NCI-H446 treated with DMSO at 0.1 percent for 48 hours (cell line): ENCODE measurements at places on chromosomes 6 and 20.
A peak's percentile ranks its signal among the peaks of the same experiment; 100 is the strongest.

DNA sequence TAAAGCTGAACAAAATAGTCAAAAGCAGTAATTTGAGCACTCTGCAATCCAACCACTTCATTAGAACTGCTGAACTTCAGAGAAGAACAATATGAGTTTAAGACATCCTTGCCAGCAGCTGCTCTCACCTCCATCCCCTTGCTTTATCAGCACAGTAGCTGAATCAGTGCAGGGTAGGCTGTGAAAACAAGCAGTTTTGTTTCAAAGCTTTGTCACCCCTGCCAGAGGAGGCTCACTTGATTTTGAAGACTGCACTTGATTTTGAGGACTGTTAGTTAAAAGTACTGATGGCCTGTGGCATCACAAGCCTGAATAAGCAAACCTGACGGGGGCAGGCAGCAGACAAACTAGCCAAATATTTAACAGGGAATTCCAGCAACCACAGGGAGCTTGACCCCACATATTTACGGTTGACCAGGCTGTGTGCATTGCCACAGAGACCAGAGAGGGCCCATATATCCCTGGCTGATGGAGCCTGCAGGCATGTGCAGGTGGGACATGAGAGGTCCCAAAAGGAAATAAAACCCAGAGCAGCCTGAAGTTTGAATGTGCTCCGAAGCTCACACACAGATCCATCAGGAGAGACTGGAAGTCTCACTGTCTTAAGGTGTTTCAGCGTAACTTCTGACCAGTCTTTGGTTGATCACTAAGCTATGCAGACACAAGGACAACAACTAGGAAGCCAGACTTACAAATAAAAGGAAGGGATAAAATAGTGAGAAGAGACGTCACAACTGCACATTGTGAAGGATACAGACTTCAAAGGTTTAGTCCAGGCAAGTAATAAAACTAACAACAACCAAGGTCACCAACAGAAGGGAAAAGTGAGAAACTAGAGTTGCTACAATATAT is 97.4 kb downstream of the PDSS2 start:
- no peak for DNase-seq

- DNase-seq = no peak
Observed at GRCh38 chr20:35600993-35601973, 14.3 kb upstream of the SPAG4 start.

GRCh38 chr20:49568278-49569151 is 578 bp upstream of the PTGIS start:
- no peak for DNase-seq

GRCh38 chr6:110356778-110357177 is 1.4 kb downstream of the METTL24 start:
- DNase-seq = no peak

DNA sequence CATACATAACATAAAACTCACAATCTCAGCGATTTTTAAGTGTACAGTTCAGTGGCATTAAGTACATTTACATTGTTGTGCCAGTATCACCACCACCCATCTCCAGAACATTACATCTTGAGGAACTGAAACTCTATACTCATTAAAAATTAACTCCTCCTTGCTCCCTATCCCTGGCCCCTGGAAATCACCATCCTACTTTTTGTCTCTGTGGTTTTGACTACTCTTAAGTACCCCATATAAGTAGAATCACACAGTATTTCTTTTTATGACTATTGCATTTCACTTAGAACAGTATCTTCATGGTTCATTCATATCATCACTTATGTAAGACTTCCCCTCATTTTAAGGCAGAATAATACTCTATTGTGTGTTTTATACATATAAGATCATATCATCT is 1108.1 kb downstream of the GRIK2 start:
- no peak for DNase-seq

DNA sequence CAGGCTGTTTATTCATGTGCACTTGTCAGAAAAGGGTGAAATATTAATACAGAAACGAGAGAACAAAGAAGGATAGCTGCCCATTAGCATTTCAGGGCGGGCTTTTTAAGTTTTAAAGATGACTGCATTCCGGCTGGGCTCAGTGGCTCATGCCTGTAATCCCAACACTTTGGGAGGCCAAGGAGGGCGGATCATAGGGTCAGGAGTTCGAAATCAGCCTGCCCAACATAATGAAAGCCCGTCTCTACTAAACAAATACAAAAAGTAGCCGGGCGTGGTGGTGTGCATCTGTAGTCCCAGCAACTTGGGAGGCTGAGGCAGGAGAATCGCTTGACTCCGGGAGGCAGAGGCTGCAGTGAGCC is 130.5 kb downstream of the HFE start:
- no peak for DNase-seq

DNA sequence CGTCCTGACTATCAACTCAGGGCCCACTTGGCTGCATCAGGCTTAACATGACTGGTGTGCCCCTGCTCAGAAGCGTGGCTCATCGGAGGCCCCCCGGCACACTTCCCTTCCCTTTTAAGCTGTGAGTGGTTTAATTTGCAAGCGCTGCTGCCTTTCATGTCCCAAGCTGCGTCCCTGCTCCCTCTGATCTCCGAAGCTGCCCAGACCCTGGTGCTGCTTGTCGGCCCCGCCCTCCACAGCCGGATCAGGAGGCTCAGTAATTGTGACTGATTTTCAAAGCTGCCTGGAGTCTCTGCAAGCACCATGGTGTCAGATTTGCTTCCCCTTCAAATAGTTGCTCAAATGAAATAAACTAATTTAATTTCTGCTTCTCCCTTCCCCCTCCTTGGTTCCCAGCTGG is 71.1 kb downstream of the CDH22 start:
- no peak for DNase-seq

DNA sequence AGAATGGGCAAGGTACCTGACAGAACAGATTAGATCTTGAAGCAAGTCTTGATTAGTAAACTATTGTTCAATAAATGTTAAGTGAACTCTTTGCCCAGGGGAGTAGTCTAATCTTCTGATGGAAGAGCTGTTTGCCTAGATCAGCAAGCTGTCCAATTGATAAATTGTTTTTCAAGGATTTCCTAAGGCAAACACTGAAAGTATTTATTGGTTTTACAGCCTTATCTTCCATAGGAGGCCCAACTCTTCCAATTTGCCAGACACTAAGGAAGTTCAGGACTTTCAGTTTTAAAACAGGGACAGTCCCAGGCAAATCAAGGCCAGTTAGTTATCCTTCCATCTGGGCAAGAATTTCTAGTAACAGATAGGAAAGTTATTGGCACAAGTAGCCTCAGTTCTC is 1.8 kb upstream of the C6orf163 start:
- DNase-seq = no peak

DNA sequence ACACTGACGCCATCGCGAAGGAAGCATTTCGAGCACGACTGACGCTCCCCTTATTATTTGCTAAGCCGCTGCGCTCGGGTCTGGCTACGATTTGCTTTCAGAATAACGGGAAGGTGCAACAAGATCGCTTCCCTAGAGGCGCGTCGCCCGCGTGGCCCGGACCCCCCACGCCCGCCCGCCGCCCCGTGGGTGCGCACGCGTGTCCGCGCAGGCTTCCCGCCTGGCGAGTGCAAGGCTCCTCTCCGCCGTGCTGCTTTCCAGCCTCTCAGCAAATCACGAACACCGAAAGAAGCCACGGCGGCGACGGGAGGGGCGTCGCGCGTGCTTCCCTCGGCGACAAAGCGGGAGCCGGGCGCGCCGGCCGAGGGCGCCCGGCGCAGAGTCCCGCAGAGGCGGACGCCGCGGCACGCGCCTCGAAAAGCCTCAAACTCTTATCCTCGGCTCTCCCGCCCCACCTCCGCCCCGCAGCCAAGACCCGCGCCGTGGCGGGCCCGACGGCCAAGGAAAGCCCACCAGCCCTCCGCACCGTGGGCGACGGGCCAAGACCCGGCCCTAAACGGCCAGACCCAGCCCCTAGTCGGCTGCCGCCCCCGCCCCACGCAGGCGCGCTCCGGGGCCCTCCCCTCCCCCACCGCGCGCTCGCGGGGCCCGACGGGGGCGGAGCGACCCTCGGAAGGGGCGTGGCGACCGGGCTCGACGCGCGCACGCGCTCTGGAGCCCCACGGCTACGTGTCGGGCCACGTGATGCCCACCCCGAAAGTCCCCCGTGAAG is 987 bp upstream of the QKI start:
- DNase-seq = peak; percentile 51

- no peak for DNase-seq
Observed at GRCh38 chr20:1950836-1951235, 43.0 kb downstream of the PDYN start.

DNA sequence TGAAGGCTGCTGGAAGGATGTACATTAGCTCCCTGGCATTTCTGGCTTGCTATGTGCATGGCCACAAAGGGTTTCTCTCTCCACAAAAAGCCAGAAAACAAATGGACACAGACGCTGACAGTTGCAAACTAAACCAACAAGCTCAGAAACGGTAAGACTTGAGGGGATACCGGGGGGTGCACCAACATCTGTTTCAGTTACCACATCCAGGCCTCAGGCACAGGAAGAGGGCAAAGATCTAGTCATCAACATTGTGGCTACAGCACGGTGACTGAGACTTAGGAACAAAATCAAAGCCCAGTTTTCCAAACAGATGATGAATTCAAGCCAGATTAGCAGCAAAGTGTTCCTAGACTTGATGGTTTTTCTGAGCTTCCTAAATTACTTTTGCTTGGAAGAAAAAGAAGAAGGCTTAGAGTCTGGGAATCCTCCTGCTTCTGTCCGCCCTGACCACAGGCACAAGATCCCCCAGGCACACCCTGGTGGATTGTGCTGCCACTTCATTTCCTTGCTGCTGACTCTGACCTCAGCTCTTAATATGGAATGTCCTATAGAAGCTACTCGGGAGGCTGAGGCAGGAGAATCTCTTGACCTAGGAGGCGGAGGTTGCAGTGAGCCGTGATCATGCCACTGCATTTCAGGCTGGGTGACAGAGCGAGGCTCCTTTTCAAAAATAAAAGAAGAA is 54.2 kb upstream of the ADGRF1 start:
- DNase-seq = no peak

DNA sequence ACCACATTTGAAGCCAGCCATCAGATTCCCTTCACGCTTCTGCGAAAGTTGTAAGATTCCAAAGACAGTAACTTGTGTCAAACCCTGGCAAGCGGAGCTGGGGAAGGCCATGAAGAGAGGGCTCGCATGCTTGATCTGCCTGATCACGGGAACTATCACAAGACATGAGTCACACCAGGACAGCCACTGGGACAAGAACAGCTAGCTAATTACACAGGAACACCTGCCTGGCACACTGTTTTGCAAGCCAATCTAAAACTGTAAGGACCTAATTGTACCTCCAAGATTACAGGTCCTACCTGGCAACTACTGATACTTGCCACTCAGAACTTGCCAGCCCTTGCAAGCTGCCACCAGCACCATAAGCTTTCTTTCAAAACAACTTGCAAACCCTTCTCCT is 289.3 kb downstream of the KIF16B start:
- DNase-seq = peak; percentile 5

GRCh38 chr20:38194971-38195504 is 30.0 kb upstream of the TGM2 start:
- DNase-seq = no peak

DNA sequence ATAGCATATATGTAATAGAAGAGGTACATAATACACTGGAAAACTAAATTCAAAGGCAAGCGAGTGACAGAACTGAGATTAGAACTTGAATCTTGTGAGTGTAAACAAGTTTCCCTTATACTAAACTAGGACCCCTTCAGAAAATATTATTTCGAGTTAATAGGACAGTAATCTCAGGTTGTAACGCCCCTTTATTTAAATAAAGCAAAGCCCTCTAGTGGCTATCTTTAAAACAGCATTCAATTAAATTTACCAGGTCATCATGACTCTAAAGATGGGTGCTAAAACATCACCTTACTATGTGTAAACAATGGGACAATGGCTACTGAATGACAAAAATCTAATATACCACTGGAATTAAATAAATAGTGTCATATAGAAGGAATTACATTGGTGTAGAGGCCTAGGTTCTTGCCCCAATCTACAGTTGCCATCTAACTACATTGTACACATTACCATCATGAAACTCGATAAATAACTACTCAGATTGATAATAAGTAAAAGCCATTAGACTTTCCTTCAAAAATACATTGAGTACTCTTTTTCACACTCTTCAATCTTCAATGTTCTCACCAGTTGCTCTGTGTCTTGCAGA is 255.4 kb upstream of the IRAK1BP1 start:
- DNase-seq = no peak

- DNase-seq = no peak
Observed at GRCh38 chr6:143673669-143674068, 4.1 kb upstream of the PHACTR2 start.

GRCh38 chr6:16503241-16503775 is 258.0 kb downstream of the ATXN1 start:
- DNase-seq = peak; percentile 18

DNA sequence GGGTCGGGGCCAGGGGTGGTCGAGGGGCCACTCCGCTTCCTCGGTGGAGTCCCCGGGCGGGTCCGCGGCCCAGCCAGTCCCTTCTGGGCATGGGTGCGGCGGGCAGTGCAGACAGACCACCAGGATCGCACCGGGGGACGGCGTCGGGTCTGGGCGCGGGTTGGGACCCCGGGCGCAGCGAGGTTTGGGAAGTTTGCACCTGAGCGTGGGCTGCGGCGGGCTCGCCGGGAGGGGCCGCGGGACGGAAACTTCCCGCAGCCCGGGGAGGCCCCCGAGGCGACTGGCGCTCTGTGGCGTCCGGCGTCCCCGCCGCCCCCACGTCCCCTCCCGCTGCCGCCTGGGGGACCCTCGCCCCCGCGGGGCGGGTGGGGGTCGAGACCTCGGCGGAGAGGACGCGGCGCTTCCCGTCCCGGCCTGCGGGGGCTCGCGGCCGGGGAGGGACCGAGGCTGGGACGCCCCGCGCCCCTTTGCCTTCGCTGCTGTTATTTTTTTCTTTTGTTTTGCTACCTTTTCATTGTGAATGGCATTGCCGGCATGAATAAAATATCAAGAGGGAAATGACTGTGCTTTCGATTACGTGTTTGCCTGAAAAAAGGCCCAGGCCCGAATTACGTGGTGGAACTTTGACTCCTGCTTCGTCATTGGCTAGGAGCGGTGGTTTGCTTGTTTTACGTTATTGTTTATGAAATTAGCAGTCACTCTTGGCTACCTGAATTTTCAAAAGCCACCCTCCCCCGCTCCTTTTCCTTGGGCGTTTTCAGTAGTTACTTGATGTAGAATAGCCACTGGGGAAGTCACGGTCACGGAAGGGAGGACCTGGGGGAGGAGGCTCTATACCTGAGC is 703 bp downstream of the SNX9 start:
- peak; percentile 17 for DNase-seq

GRCh38 chr20:19022791-19023448 is 189.5 kb upstream of the SLC24A3 start:
- DNase-seq = no peak

DNA sequence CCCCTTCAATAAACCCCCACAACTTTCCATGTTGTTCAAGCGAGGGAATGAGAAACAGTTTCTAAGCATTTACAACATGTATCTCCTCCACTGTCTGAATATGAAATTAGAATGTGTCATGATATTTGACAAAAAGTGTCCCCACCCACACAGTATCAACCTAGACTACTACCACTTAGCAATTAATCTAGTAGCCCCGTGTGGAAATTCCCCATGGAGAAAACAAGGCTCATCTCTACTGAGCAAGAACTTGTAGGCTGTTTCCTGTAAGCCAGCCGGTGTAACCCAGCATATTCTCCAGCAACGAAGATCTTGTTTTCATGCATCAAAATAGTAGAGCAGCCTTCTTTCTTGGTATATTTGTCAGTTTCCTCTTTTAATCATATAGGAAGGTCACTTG is 115.0 kb downstream of the IRF4 start:
- no peak for DNase-seq

GRCh38 chr6:334536-335510 is 42.5 kb downstream of the DUSP22 start:
- no peak for DNase-seq
